Psoas muscle (tissue), 8 donors: ENCODE measurements at places on chromosomes 6 and 20.

DNA sequence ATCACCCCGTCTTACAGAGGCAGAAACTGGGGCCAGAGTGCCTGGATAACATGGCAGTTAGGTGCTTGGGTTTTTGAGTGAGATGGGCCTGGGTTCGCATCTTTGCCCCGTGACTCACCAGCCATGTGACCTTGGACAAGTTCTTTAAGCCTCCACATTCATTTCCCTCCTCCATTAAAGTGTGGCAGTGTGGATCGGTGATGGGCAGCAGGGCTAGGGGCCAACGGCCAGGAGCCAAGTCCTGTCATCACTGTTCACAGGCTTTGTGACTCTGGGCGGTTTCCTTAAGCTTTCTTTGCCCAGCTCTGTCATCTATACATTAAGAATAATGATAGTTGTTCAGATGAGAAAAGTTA lies 85.5 kb upstream of the PMEPA1 start:
- peak; percentile 16 for DNase-seq

DNA sequence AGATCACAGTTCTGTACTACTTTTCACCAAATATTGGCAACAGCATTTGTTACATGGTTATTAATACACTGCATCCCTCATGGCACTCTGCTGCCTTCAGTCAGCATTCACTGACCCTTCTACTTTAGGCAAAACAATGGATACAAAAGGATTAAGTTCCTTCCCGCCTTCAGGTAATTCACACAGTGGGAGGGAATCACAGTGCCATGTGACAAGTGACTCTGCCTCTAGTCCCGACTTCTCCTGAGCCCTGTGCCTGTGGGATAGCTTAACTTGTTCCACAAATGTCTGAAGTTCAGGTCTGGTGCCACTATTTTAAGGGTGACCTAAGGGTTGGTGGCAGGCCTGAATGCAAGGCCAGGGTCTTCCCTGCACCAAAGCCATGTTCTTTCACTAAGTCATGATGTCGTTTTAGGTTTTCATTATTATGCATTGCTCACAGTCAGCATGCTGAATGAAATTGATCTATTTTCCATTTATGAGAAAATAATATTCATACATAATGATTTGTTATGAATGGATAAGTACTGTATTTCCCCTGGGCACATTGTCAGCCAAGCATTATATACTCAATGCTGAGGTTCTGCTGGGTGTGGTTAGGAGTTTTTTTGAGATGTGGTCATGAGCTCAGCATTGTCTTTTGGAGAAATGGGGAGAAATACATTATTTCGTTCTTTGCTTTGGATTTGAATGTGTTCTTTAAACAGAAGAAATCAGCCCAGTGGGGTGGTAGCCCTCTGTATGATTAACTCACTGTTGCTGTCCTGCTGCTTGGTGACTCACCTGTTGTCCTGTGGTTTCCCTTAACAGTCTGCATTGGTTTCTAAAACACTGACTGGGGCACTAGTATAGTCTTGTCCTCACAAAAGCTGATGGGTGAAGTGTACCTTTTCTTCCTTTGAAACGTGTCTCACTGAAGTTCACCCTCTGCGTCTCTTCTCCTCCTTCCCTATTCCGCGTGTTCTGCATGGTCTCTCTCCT lies 66.4 kb downstream of the AFDN start:
- no peak for DNase-seq

DNA sequence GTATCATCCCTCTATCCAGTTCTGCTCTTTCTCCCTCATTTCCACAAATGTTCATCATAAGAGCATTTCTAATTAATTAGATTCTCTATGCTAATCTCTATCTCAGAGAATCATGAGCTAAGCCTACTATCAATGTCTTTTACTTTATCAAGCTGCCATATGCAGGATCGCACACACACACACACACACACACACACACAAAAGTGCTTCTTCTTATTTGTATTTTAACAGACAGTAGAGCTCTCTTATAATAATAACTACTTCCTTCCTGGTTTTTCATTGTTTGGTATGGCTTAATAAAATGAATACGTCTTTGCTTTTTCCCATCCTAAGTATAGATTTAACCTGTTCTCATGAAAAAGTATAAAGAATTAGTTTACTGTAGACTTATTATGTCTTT lies 170.2 kb downstream of the HAO1 start:
- DNase-seq, result no peak

DNA sequence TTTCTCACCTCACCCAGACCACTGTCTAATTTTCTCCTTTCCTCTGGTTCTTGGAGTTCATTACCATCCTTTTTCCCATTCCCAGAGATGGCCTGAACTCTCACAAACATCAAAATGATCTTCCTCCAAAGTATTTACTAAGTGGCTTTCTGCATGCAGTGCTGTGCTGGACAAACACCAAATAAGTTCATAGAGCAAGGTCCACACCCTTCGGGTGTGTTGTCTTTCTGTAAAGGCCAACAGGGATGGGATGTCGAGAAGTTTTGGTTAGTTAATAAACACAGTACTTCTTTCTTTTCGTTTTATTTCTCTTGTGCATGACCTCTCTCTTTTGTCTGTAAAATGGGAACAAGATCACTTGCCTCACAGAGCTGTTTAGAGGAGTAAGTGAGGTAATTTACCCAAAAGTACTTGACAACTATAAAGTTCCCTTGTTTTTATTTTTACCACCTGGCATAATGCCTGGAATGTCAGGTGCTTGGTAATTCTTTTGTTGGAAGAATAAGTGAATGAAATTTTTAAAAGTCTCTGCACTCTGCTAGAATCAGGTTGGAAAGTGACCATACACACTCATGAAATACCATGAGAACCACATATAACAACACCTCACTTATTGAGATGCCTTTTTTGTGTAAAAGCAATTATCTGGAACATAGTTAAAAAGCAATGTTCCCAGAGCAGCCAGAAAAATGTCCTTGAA lies 22.8 kb upstream of the CCN6 start:
- DNase-seq, result no peak

- DNase-seq, result no peak
Measured at GRCh38 chr6:56866917-56867522, 87.9 kb upstream of the BEND6 start.

DNA sequence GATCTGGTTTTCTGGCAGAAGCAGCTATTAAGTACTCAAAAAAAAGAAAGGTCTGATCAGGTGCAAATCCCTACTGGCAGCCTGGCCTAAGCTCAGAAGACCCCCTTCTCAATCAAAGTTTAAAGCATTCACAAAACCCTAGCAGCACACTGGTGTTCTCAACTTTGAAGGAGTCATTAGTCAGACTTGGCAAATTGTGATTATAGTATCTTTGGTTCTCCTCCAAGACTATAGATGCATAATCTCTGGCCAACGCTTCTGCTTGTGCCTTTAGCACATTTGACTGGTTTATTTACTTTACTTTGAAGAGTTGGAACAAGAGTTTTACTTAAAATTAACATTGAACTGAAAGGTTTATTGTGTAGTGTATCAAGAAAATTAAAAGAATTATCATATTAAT lies 248.9 kb downstream of the PTPRK start:
- no peak for DNase-seq

GRCh38 chr20:33915726-33916331 lies 77.9 kb upstream of the RALY start:
- peak; percentile 77 for DNase-seq

DNA sequence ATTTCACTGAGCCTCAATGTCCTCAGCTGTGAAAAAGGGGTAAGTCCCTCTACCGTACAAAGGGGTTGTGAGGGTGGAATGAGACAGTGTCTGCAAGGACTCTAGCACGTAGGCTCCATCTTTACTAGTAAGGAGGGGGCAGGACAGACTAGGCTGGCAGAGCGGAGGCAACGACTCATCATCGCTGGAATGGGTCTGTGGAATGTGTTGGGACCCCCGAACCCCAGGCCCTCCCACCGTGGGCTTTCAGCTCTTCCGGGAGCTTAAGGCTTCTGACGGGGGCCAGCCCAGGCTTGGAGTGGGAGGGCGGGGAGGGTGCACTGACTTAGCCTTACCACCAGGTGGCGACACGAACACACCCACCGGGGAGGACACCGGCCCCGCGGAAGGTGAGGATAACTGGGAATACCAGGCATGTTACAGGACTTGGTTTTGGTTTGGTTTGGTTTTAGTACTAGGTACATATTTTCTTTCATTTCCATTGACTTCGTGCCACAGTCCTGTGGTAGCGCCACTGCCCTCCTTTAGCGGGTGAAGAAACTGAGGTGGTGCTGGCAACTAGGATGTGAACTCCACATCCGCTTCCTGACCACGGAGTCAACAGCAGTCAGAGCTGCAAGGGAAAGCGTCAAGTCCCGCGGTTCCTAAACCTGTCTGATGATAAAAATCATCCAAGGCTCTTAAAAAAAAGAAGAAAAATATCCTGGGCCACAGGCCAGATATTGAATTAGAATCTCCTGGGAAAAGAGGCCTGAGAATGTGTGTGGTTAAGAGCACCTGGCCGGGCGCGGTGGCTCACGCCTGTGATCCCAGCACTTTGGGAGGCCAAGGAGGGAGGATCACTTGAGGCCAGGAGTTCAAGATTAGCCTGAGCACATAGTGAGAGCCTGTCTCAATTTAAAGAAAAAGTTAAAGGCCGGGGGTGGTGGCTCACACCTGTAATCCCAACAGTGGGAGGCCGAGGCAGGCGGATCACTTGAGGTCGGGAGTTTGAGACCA lies 10.3 kb upstream of the TULP1 start:
- peak; percentile 75 for DNase-seq

DNA sequence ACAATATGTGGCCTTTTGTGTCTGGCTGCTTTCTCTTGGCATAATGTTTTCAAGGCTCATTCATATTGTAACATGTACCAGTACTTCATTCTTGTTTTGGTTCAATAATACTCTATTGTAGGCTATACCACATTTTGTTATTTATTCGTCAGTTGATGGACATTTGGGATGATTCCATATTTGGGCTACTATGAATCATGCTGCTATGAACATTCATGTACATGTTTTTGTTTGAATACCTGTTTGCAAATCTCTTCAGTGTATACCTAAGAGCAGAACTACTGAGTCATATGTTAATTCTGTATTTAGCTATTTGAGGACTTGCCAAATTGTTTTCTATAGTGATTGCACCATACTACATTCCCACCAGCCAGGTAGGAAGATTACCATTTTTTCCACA lies 259.9 kb downstream of the GMPR start:
- no peak for DNase-seq
